Occipital lobe (tissue), 3 donors: ENCODE measurements at places on chromosomes 5 and 9.
A peak's percentile ranks its signal among the peaks of the same experiment; 100 is the strongest.

DNA sequence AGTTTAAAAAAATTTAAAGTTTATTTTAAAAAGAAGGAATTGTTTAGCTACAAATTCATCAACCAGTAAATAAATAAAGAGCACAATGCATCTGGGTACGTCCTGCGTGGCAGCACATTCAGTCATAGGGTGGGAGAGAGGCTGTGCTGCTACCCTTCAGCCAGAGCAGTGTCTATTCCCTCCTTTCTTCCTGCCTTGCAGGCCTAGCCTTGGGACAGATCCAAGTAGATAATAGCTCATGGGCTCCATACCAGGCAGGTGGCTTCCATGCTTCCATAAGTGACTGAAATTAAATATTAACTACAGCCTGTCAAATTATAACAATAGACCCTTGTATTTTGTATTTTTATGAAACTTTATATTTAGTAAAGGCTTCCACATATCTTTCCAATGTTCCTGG is 408.3 kb upstream of the RGMB start:
- no peak for DNase-seq

DNA sequence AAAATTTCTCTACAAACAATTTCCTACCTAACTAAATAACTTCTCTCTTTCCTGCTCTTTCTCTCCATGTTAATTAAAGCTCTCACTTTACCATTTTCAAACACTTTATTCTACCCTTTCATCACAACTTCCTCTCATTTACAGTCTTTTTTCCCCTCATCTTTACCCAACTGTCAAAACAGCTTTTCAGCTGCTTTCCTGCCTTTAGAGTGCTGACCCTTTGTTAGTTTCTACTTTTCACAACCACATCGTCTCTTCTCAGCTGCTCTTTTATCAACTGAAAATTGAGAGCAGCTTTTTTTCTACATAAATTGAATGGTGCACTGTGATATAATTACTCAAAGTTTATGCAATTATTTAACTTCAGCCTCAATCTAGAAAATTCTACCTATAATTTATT is 3.1 kb upstream of the HOMER1 start:
- no peak for DNase-seq

GRCh38 chr9:69971643-69972449 is 71.8 kb upstream of the MAMDC2 start:
- DNase-seq = peak; percentile 36

DNA sequence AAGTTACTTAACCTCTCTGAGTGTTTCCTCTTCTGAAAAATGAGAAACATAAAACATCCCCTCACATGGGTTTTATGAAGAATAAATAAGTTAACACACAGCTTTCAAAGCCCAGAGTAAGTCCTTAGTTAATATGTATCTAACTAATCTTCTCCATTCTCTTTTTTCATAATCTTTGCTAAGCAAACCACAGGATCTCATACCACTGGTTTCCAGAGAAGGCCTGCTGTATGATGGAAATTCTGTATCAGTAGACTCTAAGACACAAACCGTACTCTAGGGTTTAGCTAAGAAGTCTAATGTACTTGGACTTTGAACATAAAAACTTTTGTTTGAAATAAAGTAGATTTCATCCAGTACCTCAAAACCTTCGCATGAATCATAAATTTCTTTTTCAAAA is 307.9 kb downstream of the SPOCK1 start:
- DNase-seq = no peak

GRCh38 chr9:11833056-11833455 is 860.1 kb upstream of the TYRP1 start:
- no peak for DNase-seq

DNA sequence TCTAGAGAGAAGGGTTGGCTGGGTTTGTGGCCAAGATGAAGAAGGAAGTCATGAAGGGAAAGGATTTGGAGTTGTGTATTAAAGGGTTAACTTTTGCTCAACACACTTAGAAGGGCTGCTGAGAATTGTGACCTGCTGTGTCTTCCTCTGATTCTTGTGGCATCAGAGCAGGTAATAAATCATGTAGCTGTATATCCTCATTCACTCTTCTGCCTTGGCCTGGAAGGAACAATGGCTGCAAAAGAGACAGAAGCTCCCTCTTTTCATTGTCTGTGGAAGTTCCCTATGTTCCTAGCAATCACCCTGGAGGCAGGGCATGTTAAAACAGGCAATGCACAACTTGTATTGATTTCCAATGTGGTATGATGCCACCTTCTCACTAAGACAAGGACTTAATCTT is 159.1 kb downstream of the LRRC70 start:
- DNase-seq = no peak

GRCh38 chr5:175849153-175849552 is 22.2 kb upstream of the CPLX2 start:
- DNase-seq = no peak

DNA sequence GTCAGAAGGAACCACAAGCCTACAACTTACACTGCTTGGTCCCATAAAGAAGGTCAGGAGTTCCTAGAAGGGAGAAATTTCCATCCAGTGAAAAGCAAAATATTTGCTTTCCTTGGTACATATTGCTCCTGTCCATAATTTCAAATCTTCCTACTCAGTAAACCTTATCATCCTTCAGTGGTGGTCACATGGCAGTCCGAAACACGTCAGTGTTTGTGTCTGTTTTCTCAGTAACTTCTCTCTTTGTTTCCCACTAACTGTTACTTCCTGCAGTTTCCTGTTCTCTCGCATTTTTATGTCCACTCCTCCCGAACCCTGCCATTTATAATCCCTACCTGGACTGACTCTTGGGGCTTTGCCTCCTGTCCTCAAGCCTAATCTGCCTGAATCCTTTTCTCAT is 129.1 kb downstream of the FANCC start:
- DNase-seq = no peak

GRCh38 chr9:86079865-86080469 is 19.4 kb downstream of the GOLM1 start:
- no peak for DNase-seq

GRCh38 chr9:134611046-134611445 is 30.6 kb upstream of the COL5A1 start:
- no peak for DNase-seq

DNA sequence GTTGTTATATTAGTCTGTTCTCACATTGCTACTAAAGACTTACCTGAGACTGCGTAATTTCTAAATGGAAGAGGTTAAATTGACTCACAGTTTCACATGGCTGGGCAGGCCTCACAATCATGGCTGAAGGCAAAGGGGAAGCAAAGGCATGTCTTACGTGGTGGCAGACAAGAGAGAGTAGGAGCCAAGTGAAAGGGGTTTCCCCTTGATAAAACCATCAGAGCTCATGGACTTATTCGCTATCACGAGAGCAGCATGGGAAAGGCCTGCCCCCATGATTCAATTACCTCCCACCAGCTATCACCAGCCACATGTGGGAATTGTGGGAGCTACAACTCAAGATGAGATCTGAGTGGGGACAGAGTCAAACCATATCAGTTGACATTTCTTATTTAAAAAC is 374.5 kb upstream of the RORB start:
- DNase-seq = no peak

- no peak for DNase-seq
These were observed 217.7 kb downstream of the DEPDC1B start for GRCh38 chr5:60482301-60482700.

DNA sequence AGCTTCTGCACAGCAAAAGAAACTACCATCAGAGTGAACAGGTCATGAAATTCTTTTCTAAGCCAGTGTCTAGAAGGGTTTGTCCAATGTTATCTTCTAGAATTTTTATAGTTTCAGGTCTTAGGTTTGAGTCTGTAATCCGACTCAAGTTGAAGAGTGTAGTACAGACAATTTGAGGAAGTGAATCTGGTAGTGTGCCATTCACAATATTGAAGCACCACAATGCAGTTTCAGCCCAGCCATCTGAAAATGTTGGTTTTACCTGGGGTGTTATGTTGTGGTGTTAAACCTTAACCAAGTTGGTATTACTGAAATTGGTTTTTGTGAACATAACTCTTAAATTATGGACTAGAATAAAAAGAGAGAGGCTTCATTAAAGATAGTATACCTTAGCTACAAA is 77.2 kb downstream of the ADAMTS16 start:
- no peak for DNase-seq

GRCh38 chr5:1437876-1438559 is 7.2 kb downstream of the SLC6A3 start:
- DNase-seq = no peak

GRCh38 chr9:1922026-1922425 is 93.1 kb upstream of the SMARCA2 start:
- DNase-seq = no peak

DNA sequence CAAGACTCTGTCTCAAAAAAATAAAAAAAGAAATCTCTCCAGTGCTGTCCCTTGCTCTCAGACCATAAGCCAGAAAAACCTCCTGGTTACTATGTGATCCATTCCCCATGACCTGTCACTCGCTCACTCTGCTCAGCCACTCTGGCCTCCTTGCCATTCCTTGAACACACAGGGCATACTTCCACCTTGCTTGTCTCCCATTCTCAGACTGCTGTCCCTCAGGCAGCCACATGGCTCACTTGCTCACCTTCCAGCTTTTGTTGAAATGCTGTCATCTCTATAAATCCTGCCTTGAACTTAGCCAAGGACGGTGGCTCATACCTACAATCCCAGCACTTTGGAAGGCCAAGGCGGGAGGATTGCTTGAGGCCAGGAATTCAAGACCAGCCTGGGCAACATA is 82.9 kb downstream of the UGCG start:
- DNase-seq = no peak

GRCh38 chr5:179294131-179294780 is 51.0 kb downstream of the ADAMTS2 start:
- no peak for DNase-seq

GRCh38 chr5:172853355-172853975 is 19.4 kb downstream of the ERGIC1 start:
- no peak for DNase-seq

GRCh38 chr5:145752534-145752933 is 82.6 kb downstream of the PRELID2 start:
- DNase-seq = no peak

DNA sequence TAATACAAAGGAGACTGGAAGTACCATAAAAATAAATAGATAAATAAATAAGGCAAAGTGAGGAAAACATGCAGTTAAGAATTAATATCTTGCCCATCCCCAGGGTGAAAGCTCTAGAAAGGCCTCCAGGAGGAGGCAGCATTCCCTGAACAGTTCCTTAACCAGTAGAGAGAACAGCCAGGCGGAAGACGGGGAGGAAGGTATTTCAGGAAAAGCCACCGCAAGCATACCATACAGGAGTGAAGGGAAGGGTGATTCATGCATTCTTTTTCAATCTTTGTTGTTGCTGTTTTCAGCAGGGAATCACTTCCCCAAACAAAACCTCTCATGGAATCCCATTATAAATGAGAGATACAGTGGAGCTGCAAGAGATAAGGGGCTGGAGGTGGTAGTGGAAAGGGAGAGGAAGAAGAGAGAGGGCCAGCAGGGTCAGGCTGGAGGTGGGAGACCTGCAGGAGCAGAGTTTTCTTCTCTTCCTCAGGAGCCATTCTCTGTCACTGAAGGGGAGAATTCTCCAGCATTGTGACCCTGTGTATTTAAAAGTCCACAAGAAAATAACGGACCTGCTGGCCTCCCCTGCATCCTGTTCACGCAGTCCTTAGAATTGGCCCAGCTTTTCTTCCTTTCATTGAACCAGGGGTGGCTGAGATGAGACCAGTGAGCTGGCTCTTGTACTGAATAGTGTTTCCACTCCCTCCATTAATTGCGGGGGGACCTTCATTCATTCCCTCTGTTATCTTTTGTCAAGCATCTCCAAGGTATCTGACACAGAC is 255.9 kb downstream of the FAM114A2 start:
- no peak for DNase-seq

DNA sequence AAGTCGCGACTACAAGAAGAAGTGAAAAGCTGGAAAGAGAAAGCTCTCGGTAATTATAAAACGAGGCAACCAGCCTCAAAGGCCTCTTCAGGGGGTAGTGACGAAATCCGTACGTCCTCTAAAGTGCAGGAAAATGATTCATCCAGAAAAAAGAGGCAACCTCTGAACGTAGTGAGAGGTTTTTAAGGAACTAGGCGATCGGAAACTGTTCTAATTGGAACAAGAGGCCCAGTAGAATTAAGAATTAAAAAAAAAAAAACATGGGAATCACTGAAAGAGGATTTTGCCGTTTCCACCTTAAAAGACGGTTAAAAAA is 1.0 kb downstream of the CSNK1A1 start:
- no peak for DNase-seq

DNA sequence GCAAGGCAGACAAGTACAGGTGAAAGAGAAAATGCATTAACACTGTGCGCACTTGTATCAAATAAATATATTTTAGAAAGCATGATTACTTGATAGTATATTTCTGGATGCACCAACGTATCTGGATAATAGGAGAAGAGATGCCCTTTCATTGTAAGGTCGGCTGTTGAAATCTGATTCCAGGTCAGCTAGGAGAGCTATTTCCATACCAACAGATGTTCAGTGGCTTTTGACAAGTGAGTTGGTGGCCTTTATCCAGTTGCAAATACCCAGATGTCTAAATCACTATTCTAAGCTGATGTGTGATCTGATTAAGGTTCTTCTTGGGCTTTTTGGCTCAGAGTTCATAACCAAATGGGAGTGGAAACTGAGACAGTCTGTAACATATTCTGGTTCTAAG is 128.2 kb upstream of the TBCA start:
- no peak for DNase-seq

- DNase-seq = no peak
These were observed 132.8 kb downstream of the OR2K2 start for GRCh38 chr9:111197256-111197655.

GRCh38 chr5:166363087-166363760 is 1928.2 kb upstream of the WWC1 start:
- no peak for DNase-seq

DNA sequence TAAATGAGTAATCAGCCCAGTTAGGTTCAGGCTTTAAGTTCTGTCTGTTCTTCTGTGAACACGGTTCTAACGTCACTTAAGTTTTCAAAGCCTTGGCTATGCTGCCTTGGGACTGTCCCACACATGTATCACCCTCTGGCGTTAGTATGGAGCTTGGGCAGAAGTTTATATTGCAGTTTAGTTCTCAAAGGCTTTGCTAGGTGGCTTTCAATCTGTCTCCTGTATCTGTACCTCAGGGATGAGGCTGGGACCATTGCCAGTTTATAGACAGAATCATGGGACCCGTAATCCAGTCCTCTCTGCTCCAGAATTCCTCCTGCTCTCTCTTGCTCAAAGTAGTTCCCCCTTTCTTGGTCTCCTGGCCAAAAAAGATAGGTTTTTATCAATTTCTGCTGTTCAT is 12.1 kb downstream of the C9orf40 start:
- no peak for DNase-seq

DNA sequence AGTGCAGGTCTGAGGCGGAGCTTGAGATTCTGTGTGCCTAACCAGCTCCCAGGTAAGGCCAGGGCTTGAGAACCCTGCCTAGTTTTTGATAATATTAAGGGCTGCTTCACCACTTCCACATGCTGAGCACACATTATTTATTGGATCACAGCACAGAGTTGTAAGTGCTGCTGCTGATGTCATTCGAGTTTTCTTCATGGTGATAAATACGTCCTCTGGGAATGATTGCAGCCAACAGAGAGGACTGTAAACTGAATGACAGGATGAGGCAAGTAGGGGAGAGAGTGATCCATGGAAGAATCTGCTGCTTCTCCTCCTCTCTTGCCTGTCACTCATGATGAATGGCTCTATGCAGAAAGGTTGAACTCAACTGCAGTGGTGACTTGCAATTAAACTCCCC is 77.9 kb upstream of the VPS13A start:
- DNase-seq = no peak
